ENCODE measurements at places on chromosomes 7 and 10.

- DNase-seq, result no peak
These were observed 34.1 kb downstream of the SEM1 start for GRCh38 chr7:96675548-96675947.

DNA sequence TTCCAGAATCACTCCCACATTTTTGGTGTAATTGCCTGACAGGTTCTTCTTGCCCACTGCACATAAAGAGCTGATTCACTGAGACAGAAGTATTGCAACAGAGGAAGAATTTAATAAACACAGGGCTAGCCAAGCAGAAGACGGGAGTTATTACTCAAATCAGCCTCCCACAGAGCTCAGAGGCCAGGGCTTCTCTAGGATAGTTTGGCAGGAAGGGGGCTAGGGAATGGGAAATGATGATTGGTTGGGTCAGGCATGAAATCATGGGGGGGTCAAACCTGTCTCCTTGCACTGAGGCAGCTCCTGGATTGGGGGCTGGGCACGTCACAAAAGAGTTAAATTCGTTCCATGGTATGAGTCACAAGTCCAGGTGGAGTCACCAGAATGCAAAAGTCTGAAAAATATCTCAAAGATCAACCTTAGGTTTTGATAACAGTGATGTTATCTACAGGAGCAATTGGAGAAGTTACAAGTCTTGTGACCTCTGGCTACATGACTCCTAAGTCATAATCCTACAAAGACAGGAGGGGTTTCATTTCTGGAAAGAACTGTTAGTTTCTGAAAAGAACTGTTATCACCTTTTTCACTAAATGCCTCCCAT lies 30.2 kb upstream of the ERCC6 start:
- no peak for DNase-seq

GRCh38 chr10:96797485-96797884 lies 34.6 kb upstream of the LCOR start:
- DNase-seq, result no peak

GRCh38 chr7:143733876-143734275 lies 23.6 kb downstream of the CTAGE6 start:
- no peak for DNase-seq

DNA sequence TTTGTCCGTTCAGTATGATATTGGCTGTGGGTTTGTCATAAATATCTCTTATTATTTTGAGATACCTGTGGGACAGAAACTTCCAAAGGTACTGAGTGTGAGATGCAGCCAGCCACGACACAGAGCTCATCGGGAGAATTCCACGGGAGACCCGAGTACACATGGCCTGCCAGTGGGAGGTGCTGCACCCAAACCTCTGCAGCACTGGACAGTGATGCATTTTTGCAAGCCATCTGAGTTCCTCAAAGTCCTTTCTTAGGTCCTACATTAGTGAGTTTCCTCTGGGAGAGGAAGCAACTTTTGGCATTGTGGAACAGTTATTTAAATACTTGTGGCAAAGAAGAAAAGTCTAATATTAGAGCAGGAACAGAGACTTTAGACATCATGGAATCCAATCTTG lies 77.5 kb downstream of the ARID5B start:
- DNase-seq, result no peak

- peak; percentile 28 for DNase-seq
These were observed 7.2 kb downstream of the RBM20 start for GRCh38 chr10:110651044-110651958.

DNA sequence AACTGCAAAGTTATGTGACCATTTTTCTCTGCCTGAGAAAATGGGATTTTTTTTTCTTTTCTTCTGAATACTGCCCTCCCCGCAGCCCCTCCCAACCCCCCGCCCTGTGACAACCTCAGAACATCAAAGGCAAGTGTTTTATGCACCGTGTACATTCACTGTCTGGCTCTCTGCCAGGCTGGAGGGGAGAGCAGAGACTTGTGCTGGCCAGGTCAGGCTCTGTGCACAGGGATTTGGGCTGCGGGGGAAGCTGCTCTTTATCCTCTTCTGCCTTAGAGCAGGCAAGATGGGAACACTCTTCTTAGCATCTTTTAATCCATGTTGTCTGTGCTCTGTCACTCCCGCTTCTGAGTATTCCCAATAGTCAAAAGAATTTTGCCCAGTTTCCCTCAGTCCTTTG lies 195.1 kb downstream of the CCSER2 start:
- DNase-seq, result no peak

DNA sequence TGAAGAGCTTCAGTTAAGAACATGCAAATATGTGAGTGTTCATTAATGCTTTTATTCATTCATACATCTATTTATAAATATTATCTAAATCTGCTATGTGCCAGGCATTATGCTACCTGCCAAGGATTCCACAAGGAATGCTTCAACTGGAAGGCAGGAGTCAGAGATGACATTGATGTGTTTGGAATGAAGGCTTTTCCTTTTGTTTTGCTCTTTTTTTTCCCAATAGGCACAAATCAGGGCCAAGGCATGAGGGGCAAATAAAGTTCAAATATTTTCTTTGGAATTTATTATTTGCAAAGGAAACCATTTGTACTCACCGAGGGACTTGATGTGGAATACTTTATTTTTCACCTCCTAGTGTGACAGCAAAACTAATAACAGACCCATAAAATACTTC lies 530.3 kb downstream of the ARL4A start:
- no peak for DNase-seq

- no peak for DNase-seq
These were observed 224.5 kb upstream of the SP8 start for GRCh38 chr7:21011153-21011552.

- no peak for DNase-seq
These were observed 76.4 kb upstream of the LRRC17 start for GRCh38 chr7:102836191-102836919.

GRCh38 chr7:101097561-101097960 lies 12.3 kb downstream of the TRIM56 start:
- DNase-seq, result no peak

DNA sequence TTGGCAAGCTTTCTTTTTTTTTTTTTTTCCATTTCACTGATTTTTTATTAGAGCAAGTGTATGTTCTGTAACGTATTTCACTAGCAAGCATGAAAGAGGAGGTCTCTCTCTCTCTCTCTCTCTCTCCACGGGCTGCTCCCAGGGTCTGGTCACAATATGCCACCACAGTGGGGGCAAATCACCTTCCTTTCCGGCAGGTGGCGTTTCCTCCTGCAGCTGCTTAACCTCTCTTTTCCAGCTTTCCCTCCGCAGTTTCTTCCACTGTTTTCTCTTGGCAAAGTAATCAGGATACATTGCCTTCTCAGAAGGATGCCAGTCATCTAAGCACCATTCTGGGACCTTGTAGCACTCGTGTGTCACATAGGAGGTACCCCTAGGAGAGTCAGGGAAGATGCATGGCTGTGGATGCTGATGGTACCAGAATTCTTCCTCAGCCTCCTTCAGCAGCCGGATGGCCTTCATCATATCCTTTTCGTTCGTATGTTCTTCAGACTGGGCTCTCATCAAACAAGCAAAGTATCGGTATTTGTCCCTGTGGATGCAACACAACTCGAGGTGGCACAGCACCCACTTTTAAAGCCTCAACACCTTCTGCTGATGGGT lies 197.3 kb upstream of the PODXL start:
- DNase-seq, result no peak

DNA sequence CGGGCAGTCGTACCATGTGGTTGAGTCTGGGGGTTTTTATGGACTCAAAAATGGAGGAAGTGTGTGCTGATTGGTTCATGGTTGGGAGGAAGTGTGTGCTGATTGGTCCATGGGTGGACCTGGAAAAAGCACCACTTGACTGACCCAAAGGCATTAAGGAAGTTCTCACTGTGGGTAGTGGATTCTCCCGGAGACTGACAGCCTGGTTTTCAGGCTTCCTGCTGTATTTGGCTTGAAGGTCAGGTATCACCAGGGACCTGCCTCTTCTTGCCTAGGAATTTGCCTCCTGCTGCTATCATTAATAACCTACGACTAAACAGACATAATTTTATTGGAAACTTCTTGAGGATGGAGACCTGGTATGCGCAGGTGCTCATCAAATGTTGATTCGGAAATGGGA lies 268.8 kb upstream of the LRGUK start:
- DNase-seq, result no peak

DNA sequence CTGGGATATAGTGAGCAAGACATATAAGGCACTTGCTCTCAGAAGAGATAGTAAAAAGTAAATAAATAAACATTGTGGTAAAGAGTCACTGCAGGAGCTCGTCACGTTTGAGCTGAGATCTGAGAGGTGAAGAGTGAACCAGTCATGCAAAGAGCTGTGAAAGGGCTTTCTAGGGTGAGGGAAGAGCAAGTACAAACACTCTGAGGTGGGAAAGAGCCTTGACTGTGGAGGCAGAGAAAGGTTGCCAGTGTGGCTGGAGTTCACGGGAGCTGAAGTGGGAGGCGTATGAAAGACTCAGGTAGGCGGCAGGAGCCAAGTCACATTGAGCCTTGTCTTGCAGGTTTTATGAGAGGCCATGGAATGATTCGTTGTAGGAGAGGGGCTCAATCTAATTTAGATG lies 141.0 kb downstream of the C1GALT1 start:
- no peak for DNase-seq

DNA sequence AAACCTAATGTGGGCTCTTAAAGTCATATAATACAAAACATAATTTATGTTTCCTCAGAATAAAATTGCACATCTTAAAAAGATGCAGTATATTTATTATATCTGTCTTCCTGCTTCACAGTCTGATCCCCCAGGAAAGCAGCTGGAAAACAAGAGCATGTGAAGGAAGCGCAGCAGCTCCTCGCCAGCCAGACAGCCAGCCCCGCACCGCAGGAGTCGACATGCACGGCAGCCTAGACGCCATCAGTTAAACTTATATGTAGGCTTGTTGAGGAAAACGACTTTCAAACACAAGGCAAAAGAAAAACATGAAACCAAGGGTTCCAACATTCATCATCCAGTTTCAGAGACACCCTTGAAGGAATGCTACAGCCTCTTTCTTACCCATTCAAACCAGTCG lies 59.0 kb downstream of the PAXIP1 start:
- no peak for DNase-seq

DNA sequence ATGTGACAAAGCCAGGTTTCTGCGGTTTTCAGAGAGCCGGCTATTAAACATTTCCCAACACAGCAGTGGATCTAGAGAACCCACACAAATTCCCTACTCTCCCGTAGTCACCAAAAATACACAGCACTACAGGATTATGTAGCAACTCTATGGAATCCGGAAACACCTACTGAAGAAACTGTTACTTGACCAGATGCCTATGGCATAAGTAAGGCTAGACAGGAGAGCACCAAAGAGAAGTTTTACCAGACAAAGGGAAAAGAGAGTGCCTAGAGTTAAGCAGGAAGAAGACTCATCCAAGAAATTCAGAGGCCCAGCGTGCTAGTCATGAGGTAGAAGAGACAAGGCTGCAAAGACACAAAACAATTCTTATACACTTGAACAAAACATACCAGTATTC lies 321.1 kb downstream of the PARD3 start:
- no peak for DNase-seq

GRCh38 chr10:67306588-67307205 lies 380.9 kb downstream of the LRRTM3 start:
- no peak for DNase-seq

- no peak for DNase-seq
These were observed 87.4 kb downstream of the FAM107B start for GRCh38 chr10:14687340-14687739.

DNA sequence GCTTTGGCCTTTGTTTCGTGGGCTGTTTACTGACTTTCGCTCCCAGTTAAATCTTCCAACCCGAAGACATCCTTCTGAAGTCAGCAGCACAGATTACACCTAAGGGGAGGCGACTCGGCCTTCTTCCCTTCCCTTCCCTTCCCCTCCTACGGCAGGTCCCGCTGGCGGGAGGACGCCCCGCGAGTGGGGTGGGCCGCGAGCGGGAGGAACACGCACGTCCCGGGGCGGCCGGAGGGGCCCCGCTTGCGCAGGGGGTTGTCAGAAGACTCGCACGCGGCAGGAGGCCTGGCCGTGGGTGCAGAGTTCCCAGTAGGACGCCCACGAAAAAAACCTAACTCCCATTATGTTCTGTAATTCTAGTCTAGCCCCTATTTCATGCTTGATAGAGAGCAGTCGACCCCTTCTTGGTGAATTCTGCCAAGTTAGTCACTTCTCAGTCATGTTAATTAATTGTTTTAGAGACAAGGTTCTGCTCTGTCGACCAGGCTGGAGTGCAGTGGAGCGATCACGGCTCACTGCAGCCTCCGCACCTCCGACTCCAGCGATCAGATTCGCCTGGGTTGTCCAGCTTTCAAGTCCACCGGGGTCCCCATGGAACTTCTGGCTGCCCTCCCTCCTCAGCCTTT lies 19.2 kb upstream of the ZNF32 start:
- no peak for DNase-seq

DNA sequence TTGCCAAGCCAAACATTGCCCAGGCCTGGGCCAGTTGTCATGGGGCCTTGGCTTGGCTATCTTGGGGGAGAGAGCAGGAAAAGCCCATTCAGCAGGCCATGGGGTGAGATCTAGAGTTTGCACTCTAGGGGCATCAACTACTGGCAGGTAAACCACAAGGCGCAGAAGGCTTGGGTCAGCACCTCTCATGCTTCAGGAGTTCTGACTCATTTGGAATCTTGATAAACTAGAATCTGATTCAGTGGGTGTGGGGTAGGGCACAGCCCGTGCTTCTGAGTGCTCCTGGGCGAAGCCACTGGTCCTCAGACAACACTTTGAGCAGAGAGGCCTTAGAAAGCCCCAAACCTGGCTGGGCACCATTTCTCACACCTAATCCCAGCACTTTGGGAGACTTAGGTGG lies 81.1 kb downstream of the RGS10 start:
- no peak for DNase-seq

DNA sequence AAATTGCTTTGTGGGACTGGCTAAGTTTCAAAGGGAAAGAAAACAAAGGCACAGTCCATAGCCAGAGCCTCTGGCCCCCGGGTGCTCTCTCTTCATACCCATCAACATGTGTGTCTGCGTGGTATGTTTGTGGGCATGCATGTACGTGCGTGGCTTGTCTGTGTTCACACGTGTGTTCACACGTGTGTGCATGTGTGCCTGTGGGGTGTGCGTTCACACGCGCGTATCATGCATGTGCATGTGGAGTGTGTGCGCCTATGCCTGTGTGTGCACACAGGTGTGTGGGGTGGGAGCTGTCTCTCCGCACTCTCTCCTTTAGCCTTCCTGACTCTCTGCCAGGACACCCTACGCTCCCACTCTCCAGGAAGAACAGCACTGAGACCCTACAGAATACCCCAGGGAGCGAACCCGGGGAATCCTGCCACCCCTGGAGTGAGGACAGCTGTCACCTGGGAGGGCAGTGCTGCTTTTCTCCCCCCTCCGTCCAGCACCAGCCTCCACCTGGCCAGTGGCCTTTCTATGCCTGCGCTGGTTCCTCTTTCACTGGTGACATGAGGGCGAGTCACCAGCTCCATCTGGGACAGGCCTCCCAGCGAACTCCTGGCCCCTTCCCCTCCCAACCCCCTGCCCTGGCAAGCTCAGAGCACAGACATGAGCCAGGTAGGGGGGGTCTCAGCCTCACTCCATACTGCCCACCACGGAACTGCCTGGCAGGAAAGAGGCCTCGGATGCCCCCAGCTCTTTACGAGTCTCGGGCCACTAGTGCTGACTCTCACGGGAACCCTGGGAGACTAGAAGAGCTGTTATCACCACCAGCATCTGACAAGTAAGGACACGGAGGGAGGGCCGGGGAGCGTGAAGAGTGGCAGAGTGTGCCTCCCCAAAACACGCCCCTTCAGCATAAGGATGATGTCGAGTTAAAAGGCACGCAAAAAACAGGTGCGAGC lies 16.5 kb downstream of the WDR86 start:
- DNase-seq, result no peak
